PC-3 (cell line): ENCODE measurements at places on chromosomes 4 and X. TPM values are rescaled to one million over a fixed set of nuclear protein-coding genes. Genes with fewer than 3 reads are reported as not detected.

DNA sequence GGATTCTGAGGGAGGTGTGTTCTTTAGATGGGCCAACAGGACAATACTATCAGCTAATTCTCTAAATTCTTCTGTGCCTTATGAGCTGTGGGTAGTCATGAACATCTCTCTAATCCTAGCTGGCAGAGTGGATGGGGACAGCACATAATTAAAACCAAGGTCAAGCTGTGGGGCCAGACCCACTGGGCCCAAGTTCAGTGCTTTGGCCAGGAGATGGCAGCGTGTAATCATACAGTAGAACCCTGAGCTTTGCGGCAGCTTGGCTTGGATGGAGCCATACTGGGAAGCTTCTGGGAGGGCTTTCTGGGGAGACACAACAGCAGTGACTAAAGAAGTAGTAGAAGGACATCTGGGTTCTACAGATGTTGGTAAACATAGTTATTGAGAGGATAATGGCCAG, 140.3 kb upstream of the CXCL13 start:
- peak; percentile 48 for DNase-seq

GRCh38 chr4:7649741-7650531, 215.2 kb upstream of the PSAPL1 start:
- DNase-seq: peak; percentile 84

Gene NDNF
- total RNA-seq: 0.04 TPM in 1 of 2 replicates, not detected in the other

- no peak for DNase-seq
Measured at GRCh38 chr4:174946246-174946645, 28.1 kb downstream of the ADAM29 start.

GRCh38 chr4:170931321-170931720, 841.6 kb upstream of the AADAT start:
- DNase-seq: no peak

Gene ARHGAP4
- 4.0 and 4.6 TPM in 2 replicates for total RNA-seq

- no peak for DNase-seq
Measured at GRCh38 chrX:85569686-85570085, 190.2 kb upstream of the POF1B start.

DNA sequence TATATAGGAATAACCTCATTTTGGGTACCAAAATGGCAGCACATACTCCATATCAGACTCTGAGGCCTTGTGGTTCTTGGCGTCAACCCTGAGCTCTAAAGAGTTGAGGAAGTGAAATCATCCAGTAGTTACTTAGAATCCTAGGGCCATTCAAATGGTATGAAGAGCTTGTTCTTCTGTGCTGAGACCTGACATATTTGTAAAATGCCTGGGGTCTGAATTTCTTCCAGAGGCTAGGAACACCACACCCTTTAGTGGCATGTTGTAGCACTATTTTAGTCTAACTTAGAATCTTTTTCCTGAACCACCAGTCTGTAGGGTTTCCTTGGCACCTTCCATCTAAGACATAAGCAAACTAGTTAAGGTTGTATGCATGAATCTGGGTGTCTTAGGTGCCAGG, 18.1 kb upstream of the GDPD2 start:
- no peak for DNase-seq

Gene HEPH
- not detected in 2 replicates for total RNA-seq

Gene ZNF711
- 0.86 and 1.6 TPM in 2 replicates for total RNA-seq

Gene CT45A10
- total RNA-seq: not detected in 2 replicates

Gene PHOX2B
- not detected in 2 replicates for total RNA-seq

DNA sequence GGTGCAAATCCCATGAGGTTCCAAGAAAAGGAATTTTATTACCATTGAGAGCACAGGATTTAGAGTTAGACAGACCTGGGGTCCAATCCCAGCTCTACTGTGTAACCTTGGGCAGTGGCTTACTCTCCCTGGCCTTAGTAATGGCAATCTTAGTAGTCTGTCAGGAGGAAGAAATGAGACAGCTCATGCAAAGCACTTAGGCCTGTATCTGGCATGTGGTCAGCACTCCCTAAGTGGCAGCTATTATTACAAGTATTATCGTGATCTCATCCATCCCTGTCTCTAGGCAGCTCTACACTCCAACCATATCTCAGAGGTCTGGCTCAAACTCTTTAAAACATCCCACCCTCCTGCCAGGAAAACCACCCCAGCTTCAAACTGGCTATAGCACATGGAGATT, 129.6 kb upstream of the NALF2 start:
- no peak for DNase-seq

Gene SLC25A43
- total RNA-seq: 25.8 and 30.9 TPM in 2 replicates

GRCh38 chr4:70741867-70742658, 20.3 kb downstream of the RUFY3 start:
- no peak for DNase-seq

DNA sequence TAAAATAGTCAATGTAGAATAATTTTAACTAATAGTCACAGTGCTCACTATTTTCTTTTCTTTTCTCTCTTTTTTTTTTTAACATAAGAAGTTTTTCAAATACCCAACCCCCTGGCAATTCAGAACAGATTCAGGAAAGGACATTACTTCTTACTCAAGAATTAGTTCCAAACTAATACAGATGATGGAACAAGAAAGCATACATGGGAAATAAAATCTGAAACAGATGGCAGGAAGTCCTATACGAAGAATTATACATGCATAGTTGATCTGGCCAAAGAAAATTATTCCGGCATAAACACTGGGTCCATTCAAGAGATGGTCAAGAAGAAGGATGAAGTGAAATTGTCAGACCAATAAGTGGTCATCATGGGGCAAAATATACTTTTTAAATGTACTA, 614.4 kb upstream of the INTU start:
- no peak for DNase-seq

DNA sequence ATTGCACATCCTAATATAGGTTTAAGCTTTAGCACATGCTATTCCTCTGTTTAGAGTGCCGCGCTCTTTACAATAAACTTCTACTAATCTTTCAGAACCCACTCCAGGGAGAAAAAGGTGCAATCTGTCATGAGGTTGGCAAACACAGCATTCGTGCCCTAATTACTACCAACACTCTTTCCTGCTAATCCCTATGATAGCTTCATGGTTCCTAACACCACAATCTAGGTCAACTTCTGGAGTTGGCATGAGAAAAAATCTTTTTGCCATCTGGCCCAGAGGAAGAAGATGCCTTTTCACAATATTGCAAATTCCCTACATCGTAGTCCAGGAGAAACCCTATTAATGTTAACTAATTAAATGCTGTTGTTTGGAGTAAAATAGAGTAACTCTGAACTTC, 39.6 kb downstream of the TMA16 start:
- no peak for DNase-seq

DNA sequence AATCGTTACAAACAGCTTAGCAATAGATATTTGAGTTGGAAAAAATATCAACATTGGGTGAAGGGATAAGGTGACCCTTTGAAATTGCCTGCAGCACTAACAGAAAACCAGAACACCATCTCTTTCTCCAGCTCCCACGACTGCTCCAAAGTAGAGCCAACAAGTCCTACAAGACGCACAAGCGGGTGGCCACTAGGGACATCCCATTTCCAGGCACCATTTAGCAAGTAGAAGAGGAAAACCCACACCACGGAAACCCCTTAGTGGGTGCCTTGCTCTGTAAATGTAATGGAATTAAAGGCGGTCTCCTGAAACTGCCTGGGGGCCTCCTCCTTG, 1.9 kb downstream of the ARHGAP6 start:
- no peak for DNase-seq

DNA sequence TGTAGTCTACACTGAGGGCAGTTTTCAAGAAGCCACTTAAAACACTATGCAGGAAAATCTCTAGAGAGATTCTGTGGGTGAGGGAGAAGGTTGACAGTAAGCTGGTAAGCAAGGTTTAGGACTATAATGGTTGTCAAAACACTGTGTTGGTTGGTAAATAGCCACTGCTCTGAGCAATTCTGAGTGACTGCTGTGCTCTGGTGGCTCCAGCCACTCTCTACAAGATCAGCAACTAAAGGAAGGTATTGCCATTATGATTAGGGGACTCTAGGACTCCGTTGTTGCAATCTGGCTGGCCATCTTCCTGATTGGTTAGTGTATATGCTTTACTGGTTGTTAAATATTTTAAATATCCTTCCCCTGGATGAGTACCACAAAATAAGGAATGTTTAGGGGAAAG, 5.5 kb upstream of the FAM47E start:
- no peak for DNase-seq

DNA sequence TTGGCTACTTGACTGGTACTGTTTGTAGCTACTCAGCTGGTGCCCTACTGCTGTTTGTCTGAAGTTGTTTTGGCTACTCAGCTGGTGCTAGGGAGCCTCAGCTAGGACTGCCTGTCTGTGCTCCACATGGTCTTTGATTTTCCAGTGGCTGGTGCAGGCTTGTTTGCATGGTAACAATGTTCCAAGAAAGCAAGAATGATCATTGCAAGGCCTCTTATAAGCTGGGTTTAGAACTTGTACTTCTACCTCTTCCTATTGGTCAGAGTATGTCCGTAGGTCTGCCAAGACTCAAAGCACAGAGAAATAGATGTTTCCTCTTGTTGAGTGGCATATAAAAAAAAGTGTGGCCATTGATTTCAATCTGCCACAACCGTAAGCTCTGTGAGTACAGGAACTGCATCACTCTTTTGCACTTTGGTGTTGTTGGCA, 17.6 kb downstream of the NFKB1 start:
- no peak for DNase-seq

- DNase-seq: no peak
Measured at GRCh38 chrX:69319376-69319775, 154.1 kb upstream of the PJA1 start.

DNA sequence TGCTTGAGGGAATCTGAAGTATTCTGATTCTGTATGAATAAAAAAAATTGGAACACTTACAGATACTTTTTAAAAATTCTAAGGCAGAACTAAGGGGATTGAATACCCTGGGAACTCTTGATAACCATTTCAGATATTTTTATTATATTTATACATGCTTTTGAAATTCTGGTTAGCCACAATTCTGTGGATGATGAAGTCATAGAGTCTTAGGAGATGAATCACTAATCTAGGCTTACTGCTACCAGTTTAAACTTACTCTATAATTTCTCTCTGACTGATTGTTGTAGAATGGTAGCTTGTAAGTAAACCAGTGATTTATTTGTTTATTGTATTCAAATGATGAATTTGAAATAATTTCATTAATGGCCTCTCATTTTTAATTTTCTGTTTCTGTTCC, 11.4 kb upstream of the SLAIN2 start:
- DNase-seq: peak; percentile 80

GRCh38 chrX:112235547-112235946, 153.0 kb upstream of the TRPC5 start:
- DNase-seq: no peak

GRCh38 chr4:25966171-25966570, 52.2 kb downstream of the SMIM20 start:
- no peak for DNase-seq

DNA sequence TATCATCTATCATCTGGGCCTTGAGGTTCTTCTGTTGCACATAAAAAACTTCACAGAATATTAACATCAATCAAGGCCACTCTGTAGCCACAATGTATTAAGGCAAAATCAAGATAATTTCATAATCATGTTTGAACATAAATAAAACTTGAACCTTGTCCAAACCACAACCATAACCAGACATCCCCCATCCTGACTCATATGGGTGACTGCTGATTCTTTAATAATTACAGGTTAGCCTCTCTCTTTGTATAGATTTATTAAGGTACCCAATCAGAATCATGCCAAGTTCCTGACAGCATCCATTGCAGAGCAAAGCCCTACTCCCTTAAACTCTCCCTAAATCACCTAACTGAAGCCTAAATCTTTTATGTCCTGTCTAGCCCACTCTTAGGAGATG, 16.7 kb upstream of the AREG start:
- DNase-seq: peak; percentile 85

Gene NR0B1
- total RNA-seq: not detected in 2 replicates
